G401 (cell line): ENCODE measurements at places on chromosomes 12 and 14. TPM values are rescaled to one million over a fixed set of nuclear protein-coding genes. Genes with fewer than 3 reads are reported as not detected.

AMDHD1 gene
- 0.27 and 0.62 TPM in 2 replicates for total RNA-seq

- DNase-seq = no peak
These were observed 236.2 kb downstream of the EGLN3 start for GRCh38 chr14:33714527-33715226.

KCNK13 gene
- not detected in 2 replicates for total RNA-seq

DNA sequence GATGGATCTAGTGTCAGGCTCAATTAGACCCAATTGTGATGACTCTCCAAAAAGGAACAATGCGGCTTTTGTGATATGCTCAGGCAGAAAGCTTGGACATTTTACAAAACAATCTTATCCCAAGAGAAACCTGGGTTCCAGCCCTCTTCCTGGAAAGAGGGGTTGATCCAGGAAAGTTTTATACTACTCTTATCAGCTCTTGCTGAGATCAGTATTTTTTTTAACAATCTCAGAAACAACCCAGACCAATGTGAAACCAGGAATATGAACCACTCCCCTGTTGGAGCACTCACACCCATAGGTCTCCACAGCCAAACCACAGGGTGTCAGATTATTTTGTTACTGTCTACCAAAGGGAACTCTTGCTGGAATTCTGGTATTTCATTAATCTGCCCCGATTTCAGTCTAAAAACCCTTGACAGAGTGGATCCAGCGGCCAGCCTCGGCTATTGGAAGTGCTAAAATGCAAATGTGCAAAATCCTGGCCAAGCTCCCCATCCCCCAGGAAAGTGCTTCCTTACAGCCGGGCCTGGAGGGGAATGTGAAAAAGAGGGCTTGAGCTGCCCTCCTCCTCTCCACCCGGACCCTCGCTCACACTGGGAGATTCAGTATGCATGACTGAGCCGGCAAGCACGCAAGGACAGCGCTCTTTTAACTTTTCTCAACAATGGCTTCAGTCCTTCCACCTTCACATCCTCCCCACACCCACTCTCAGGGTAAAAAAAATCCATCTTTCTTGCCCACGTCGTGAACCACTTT is 4.0 kb downstream of the FBXL14 start:
- peak; percentile 37 for DNase-seq

DNA sequence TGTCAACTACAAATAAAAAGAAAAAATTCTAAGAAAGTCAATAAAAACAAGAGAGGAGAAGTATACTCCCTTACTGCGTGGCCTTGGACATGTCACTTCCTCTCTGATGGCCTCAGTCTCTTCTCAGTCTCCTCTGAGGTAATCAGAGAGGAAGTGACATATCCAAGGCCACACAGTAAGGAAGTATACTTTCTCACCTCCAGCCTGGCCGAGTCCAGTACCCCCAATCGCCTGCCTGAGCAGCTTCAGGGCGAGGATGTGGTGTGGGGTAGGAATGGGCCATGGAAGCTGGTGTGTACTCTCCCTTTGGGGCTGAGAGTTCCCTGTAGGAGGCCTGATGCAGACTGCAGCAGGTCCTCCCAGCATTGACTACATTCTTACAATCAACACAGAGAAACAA is 15.8 kb downstream of the VDR start:
- DNase-seq = no peak

GRCh38 chr12:105317942-105318621 is 12.4 kb upstream of the C12orf75 start:
- DNase-seq = no peak

GARIN6 gene
- not detected in 2 replicates for total RNA-seq

DNA sequence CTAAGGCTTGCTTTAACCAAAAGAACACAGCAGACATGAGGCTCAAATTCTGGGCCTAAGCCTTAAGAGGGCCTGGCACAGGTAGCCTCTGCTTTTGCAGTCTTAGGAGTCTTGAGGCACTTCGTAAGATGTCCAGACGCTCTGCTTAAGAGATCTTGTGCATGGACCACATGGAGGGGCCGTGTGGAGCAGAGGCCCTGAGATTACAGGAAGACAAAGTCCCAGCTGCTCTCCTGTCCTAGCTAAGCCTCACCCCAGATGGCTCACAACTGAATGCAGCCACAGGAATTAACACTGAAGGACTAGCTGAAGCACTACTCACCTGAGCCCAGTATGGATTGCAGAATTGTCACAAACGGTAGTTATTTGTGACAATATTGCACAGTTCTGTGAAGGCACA is 446.0 kb downstream of the PDZRN4 start:
- DNase-seq = no peak

TWF1 gene
- 116 and 173 TPM in 2 replicates for total RNA-seq

GRCh38 chr14:37057776-37058175 is 114.6 kb downstream of the SLC25A21 start:
- DNase-seq = no peak

DNA sequence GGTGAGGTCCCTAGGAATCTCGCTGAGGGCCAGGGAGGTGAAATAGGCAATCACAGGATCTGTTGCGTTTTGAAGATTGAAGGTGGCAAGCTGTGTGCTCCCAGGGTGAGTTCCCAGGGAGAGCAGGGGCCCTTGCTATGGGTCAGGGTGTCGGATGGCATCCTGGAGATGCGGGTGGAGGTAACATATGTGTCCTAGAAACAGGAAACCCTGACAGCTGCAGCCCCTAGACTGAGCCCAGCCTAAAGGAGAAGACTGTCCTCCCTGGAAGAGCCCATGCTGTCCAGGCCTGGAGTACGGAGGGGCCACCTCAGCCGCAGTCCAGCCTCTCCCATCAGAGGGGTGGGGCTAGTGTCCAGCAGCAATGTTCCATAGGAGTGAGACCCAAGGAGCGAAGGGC is 194.2 kb downstream of the NTF3 start:
- no peak for DNase-seq

VSIG10 gene
- 24.2 and 32.2 TPM in 2 replicates for total RNA-seq

AGAP2 gene
- total RNA-seq = 11.0 and 11.3 TPM in 2 replicates

DNA sequence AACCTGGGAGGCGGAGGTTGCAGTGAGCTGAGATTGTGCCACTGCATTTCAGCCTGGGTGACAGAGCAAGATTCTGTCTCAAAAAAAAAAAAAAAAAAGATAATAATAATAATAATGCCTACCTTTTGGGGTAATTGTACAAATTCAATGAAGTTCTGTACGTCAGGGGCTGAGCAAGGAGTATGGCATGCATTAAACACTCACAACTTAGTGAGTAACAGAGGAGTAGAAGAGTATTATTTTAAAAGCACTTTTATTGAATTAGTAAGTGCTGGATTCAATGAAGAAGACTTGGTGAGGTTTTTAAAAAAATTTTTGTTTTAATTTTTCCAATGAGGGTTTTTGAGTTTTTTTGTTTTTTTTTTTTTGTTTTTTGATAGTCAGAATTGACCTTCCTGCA is 783.6 kb upstream of the TBX3 start:
- no peak for DNase-seq

NEUROD4 gene
- total RNA-seq = not detected in 2 replicates

GRCh38 chr14:96587823-96588385 is 85.7 kb downstream of the PAPOLA start:
- no peak for DNase-seq

CHGA gene
- 0.24 TPM in 1 of 2 replicates, not detected in the other for total RNA-seq

ST8SIA1 gene
- not detected in 2 replicates for total RNA-seq

DNAJC22 gene
- 3.2 and 4.1 TPM in 2 replicates for total RNA-seq

DNA sequence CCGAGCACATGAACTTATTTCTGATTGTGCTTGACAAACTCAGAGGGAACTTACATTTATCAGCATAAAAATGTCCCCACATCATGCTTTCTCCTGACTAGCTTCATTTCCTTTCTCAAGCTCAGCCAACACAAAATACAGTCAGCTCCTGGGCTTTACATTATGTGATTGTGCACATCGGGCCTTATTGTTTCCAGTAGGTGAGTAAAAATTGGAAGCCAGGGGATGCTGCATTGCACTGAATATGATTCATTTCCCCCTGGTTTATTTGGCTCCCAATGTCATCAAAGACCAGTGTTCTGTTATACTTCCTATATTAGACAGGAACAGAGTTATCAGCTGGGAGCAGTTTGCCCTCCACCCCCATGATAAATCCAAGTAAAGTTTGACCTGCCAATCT is 521.8 kb downstream of the RMST start:
- DNase-seq = no peak

DNA sequence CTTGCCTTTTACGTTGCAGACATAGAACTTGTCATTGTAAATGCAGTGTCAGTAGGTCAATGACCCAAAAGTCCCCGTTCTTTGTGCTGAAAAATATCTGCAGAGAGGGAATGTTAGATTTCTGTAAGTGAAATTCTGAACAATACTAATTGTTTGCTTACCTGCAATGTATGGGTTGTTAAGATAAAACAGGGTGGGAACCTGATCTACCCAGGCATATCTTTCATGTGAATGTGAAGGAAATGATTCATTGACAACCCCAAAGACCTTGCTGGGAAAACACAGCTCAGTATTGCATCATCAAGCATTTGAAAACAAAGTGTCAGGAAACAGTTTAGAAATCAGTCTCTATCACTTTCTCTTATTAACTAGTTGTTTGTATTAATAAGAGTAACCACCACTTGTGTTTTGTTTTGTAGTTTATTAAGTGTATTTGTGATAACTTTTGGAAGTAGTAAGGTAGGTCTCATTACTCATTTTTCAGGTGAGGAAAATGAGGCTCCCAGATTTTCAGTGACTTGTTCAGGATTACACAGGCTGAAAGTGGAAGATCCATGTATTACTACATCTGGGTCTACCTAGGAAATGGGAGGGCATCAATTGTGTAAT is 57.9 kb upstream of the SLC38A2 start:
- DNase-seq = no peak

SCNN1A gene
- 28.7 and 67.9 TPM in 2 replicates for total RNA-seq

- no peak for DNase-seq
These were observed 25.3 kb upstream of the CRY1 start for GRCh38 chr12:107118624-107119023.

GRCh38 chr14:22513066-22513812 is 75.8 kb downstream of the DAD1 start:
- DNase-seq = no peak

ARL6IP4 gene
- 315 and 347 TPM in 2 replicates for total RNA-seq

ADCY6 gene
- total RNA-seq = 23.1 and 29.8 TPM in 2 replicates

- DNase-seq = no peak
These were observed 5.2 kb upstream of the CCT2 start for GRCh38 chr12:69580074-69580473.

DNA sequence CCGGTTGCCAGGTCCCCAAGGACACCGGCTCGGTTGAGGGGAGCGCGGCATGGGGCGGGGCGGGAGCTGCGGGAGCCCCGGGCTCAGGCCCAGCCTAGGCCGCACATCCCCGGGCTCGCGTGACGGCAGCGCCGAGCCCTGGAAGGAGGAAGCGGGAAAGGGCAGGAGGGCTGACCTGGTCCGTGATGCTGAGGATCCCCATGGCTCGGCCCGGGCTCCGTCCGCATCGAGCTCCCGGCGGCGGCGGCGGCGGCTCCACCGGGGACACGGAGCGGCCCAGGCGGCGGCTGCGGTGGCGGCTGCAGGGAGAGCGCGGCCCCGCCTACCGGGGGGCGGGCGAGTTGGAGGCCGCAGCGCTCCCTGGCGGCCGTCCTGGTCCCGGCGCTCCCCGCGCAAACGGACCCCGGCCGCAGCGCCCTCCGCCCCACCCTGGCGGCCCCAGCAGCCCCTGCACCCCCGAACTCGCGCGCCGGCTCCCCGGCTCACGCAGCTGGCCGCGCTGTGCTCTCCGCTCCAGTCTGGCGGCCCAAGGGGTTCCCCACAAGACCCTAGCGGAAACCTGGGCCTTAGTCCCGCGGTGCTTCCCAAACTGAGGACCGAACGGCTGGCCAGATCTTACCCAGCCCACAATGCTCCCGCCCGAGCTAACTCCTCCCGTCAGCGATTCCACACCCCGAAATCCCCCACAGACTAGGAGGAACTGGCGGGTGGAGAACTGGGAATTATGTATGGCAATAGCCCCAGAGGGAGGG is at the start of gene ANKRD52:
ANKRD52 (minus strand) TSS at position 317 of the 752 bp plus-strand sequence; CDS start at position 202, 115 bp downstream.
- peak; percentile 82 for DNase-seq

DNA sequence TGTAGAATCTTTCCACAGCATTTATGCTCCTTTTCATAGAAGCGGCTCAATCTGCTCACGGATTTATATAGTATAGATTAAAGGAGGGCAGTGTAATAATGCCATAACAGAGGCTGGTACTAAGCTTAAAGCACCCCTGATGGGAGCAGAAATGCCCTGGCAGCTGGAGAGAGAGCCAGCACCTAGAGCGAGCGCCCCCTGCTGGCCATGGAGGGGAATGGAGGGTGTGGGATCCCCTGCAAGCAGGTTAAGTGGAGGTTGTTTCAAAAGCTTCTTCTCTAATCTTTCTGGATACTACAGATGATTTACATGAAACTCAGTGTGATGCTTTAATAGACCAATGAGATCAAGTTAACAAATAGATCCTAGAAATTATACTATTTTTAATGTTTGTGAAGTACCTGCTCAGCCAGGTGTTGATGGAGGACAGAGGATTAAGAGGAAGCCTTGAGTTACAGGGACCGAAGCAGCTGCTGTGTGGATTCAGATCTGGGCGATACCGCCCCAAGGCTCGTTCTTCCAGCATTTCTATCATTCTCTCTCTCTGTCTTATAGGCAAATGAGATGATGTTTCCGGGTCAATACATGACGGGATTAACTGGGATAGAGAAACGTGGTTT is 1519.3 kb upstream of the TMEM132C start:
- no peak for DNase-seq

DNA sequence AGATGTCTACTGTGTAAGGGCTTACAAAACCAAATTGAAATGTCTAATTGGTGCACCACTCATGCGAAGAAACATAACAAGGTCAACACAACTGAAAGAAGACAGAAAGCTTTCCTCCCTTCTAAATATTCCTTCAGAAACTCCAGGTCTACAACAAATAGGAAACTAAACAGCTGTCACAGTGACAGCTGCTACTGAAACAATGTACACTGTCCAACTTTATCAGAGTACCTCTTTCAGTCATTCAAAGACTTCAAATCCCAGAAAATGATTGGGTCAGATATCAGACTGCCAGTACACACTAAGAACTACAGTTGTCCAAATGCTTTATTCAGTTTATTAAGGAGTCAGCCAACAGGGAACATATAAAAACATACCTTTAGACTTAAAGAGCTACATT is 35.2 kb downstream of the CEP128 start:
- no peak for DNase-seq

GRCh38 chr12:22100958-22101748 is 55.1 kb downstream of the CMAS start:
- peak; percentile 54 for DNase-seq

LTBP2 gene
- total RNA-seq = 30.0 and 33.4 TPM in 2 replicates

IRAK3 gene
- not detected in 2 replicates for total RNA-seq

CNIH1 gene
- 257 and 284 TPM in 2 replicates for total RNA-seq
